ENCODE measurements at places on chromosomes 3 and 15. TPM values are rescaled to one million over a fixed set of nuclear protein-coding genes. Genes with fewer than 3 reads are reported as not detected.
A peak's percentile ranks its signal among the peaks of the same experiment; 100 is the strongest.

SLC24A5 gene
- not detected for total RNA-seq

ZIC1 gene
- not detected for total RNA-seq

CEP19 gene
- 1.2 TPM for total RNA-seq

LRRC31 gene
- total RNA-seq, result not detected

ALDH1A3 gene
- total RNA-seq, result 7.8 TPM

CD86 gene
- 1.9 TPM for total RNA-seq

- no peak for DNase-seq
Observed at GRCh38 chr3:9135526-9135925, 113.9 kb downstream of the SRGAP3 start.

DNA sequence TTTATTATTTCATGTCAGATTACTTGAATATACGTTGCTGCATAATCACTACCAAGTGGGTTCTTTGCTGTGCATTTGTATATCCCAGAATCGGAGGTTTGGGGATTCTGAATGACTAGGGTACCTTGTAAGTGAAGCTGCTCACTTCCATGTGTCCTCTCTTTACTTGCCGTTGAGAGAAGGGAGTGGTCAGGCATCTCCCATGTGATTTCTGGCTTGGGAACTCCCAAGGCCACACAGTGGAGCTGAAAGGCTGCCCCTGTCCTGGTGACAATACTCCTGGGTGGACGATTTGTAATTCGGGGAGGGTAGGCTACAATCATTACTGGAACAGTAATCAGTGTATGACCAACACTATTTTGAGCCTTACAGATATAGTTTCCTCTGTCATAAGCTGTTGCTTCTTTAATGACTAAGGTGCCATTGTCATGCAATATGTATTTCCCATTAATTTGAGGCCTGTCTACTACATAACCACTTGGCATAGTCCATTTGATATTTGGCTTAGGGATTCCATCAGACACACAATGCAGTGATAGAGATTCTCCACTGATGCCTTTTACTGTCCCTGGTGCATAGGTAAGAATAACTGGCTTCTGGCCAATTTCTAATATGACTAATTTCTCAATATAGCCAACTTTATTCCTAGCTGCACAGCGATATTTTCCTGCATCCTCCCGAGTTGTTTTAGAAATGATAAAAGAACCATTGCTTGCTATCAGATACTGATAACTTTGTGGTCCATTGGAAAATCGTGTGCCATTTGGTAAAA, 24.0 kb downstream of the IGSF10 start:
- no peak for DNase-seq

DNA sequence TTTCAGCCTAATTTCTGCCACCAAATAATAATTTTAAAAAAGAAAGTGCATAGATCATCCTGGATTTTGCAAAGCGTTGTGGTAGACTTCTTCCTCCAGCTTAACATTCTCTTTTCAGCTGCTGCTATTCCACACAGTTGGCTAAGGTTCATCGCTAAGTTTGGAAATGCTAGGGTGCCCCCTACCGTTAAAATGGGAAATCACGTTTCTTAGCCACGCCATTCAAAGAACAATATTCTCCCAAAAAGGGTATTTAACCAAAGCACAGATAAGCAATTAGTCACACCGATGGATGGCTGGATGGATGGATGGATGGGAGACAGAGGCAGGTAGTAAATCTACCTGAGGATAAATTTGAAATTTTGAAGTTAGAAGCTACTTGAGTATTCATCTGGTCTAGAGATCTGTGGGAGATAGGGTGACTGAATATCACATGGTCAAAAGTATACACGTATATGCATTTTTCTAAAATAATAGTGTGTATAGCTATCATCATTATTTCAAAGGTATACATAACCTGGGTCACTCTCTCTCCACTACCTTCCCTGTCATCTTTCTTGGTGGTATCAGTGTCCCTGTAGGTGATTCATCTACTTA, 67.2 kb downstream of the EFHB start:
- no peak for DNase-seq

GRCh38 chr3:112931736-112932521, 43.0 kb downstream of the CD200R1 start:
- DNase-seq, result peak; percentile 74

- no peak for DNase-seq
Observed at GRCh38 chr3:106829206-106829605, 548.0 kb upstream of the CCDC54 start.

DNA sequence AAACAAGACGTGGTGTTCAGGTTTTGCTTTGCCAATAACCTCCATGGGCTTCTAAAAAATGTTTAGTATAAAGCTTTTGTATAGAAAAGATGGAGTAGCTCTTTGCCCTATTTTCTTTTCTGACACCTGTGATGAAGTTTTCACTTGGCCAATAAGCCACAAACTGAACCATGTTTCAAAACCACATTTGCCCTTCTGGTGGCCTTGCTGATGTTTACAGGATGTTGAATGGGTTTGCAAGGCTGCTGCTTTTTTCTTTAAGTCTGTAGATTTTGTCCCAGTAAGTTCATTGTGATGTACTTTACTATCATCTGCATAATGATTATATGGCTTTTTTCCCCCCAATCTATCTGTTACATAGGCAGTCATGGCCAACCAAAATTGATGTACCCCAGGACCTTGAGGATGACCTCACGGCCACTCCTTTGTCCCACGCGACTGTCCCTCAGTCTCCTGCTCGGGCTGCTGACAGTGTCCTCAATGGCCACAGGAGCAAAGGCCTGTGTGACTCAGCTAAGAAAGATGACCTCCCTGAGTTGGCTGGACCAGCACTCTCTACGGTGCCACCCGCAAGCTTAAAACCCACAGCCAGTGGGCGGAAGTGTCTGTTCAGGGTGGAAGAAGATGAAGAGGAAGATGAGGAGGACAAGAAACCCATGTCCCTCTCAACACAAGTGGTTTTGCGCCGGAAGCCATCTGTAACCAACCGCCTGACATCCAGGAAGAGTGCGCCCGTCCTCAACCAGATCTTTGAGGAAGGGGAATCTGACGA, 60.8 kb downstream of the SNRK start:
- DNase-seq, result peak; percentile 75

GRCh38 chr3:48832684-48833083, 15.0 kb downstream of the PRKAR2A start:
- DNase-seq, result no peak

GRCh38 chr15:87962428-87962827, 294.1 kb downstream of the NTRK3 start:
- no peak for DNase-seq

DNA sequence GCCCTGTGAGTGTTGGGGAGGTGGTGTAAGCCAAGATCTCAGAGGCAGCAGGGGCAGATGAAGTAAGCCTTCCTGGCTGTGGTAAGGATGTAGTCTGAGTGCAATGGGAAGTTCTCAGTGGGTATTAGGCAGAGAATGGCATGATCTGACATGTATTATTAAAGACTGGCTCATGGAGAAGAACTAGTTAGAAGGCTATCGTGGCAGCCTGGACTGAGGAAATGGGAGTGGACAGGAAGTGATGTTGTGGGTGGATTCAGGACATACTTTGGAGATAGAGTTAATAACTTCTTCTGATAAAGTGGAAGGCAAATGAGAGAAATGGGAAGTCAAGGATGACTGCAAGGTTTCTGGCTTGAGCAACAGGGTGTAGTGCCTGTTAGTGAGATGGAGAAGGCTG, 250.9 kb upstream of the CFAP20DC start:
- DNase-seq, result no peak

DNA sequence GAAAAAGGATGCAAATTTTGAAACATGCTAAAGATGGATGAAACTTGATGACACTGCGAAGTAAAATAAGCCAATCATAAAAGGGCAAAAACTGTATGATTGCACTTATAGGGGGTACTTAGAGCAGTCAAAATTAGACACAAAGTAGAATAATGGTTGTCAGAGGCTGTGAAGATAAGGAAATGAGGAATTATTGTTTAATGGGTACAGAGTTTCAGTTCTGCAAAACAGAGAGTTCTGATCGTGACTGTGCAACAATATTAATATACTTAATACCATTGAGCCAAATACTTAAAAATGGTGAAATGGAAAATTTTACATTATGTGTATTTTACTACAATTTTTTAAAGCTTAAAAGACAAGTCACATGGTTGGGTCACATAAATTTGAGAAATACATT, 35.1 kb downstream of the UBE3A start:
- DNase-seq, result no peak

DNA sequence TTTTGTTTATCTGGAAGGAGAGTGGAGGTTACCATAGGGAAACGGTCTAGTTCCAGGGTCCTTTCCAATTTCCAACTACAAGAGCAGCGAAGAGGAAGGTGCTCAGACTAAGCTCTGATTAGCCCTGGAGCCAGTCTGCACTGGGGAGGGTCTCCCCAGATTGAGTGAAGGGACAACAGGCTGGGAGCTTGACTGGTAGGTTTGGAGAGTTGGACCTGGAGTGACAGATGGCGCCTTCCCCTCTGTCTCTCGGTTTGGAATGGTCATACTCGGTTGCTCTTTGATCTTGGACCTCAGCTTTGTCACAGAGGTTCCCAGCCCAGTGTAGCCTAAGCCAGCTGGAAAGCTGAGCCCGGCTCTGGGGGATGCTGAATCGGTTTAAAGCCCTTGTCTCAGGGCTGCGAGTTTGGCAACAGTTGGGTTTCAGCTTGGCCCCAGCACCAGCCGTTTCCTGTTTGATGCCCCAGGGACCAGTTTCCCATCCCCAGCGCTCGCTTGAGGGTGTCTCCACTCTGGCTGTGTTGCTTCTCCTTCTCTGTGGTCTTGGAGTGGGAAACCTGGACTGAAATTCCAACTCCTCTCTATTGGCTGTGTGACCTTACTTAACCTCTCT, 53.1 kb upstream of the ULK4 start:
- DNase-seq, result no peak

DNA sequence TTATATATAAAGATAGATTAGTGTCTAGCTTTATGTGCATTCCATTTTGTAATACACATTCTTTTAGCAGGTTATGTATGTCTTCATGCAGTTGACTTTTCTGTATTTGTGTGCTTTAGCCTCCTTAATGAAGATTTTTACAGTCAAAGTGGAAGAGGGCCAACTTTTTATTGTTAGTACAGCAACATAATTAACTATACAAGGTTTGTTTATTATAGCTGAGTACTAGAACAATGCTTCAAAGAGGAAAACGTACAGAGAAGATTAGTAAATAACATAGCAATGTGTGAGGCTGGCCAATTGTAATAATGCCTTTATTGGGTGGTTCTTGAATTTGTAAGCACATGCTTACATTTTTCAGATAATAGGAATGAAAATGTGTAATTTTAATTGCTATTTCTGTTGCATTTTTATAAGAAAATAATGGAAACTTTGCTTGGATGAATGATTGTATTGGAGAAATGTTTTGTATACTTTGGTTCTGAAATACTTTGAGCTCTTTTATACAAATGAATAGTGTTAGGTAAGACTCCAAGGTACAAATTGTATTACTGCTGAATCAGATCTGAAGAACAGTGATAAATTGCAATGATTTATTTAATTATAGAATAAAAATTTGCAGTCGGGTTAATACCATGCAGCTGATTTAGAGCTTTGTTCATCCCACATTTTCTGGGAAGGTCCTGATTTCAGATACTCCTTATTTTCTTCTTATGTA, 41.4 kb downstream of the UBE2E2 start:
- DNase-seq, result no peak

DNA sequence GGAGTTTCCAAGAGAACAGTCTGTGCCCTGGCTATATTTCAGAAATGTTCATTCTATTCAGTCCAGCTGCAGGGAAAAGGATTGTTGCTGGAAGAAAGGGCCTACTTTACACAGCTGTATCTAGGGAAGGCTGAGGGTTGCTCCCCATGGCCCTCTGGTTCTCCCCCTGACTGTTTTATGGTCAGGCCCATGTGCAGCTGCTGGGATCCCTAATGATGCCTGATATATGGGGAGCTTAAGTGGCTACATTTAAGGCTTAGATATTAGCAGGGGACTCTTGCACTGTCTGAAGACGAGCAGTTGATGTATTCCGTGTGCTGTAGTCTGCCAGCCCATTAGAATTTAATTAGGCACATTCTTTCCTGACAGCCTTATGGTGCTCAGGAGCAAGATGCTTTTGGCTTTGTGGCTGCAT, 72.0 kb downstream of the FAM43A start:
- DNase-seq, result peak; percentile 35

DNA sequence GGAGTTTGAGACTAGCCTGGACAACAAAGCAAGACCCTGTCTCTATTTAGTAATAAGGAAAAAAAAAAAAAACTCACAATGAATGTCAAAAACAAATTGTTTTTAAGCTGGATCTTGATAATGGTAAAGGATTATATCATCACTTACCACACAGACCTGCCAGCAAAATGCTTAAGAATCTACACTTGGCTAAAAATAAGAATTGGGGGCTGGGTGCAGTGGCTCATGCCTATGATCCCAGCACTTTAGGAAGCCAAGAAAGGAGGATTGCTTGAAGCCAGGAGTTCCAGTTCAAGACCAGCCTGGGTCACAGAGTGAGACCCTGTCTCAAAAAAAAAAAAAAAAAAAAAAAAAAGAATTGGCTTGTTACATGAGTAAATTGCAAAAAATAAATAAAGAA, 31.0 kb downstream of the ACAP2 start:
- DNase-seq, result no peak

DNA sequence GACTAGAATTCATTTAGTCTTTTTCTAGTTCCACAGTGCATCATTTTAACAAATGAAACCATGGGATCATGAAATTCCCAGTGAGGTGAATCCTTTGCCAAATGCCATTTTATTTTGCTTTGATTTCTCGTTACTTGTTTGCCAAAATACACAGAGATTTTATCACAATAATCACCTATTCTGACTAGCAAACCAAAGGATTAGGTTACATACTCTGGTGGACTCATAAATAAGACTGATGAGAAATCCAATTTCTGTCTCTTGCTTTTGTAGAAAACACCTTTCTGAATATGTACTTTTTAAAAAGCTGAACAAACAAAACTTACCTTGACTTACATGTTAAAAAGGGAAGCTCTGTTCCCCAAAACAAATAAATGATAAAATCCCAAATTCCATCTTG, 12.2 kb downstream of the ERC2 start:
- no peak for DNase-seq

GRCh38 chr15:72584006-72584405, 70.5 kb upstream of the GOLGA6B start:
- no peak for DNase-seq

DNA sequence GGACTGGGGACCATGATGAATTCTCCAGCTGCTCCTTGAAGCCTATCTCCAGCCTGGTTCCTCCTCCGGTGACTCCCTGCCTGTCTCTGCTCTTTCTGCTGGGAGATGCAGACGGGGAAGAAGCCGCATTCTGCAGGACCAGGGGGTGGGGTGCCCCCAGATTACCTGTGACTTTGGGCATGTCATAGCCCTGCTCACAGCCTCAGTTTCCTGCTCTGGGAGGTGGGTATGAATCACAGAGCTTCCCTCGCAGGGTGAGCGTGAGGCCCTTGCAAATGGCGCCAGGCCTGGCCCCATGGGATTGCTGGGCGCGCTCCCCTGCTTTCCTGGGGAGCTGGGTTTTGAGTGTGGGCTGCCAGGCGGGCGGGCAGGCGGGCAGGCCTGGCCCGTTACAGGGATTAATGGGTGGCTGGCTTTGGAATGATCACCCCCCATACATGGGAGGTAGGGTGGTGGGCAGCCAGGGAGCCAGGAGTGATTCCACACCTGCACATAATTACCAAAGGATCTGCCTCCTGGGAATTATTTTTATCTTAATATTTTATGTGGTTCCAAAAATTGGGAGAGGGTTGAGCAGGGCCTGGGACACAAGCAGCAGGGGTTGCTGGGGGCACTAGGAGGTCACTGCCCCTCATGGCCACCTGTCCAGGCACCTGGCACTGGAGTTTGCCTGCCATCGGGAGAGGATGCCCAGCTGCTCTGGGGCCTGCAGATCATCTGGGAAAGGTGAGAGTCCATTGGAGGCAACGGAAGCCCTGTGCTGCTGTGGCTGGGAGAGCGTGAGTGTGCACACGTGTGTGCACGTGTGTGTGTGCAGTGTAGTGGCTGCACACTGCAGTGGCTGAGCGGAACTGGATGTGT, 106.8 kb downstream of the WNT7A start:
- peak; percentile 36 for DNase-seq

- DNase-seq, result no peak
Observed at GRCh38 chr15:38894243-38894948, 329.8 kb upstream of the RASGRP1 start.

Measured in cardiac septum (tissue), 1 donor.